Sigmoid colon (tissue), 7 donors: ENCODE measurements at places on chromosomes 11 and 22. TPM values are rescaled to one million over a fixed set of nuclear protein-coding genes. Genes with fewer than 3 reads are reported as not detected.
A peak's percentile ranks its signal among the peaks of the same experiment; 100 is the strongest.

The HBB gene
- 7.7 TPM for total RNA-seq

The CEND1 gene
- 2.2 TPM for total RNA-seq

The RGL4 gene
- total RNA-seq, result not detected

The CLDN5 gene
- 129 TPM for total RNA-seq

The FXYD2 gene
- 4.8 TPM for total RNA-seq

The IFITM1 gene
- 93.7 TPM for total RNA-seq

The TEX12 gene
- total RNA-seq, result 0.68 TPM

DNA sequence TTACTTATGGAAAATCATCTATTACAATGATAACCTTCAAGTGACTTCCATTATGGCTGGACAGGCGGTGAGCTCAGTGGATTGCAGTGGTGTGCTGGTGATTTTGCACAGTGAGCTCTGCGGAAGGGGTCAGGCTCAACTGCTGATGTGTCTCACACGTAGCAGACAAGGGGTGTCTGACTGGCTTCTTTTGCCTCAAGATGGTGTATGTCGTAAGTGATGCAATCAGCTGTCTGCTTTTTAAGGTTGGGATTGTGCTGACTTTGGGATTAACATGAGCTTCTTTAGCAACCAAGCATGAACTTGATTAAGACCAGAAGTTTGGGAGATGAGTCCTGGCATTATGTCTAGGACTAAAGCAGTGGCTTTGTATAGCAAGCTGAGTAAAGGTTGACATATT is 49.5 kb downstream of the POLD3 start:
- H3K4me3 ChIP-seq, result no peak overlapping the region
- peaks cover 14% of the 10 kb centered on the region for H3K36me3 ChIP-seq
- H3K4me1 ChIP-seq, result peaks cover 60% of the 10 kb centered on the region
- H3K27ac ChIP-seq, result peak overlapping the region; percentile 85
- DNase-seq, result no peak

GRCh38 chr11:18361154-18361553 is 33.2 kb upstream of the LDHA start:
- peaks cover 21% of the 10 kb centered on the region for H3K36me3 ChIP-seq
- DNase-seq, result no peak
- H3K27ac ChIP-seq, result no peak overlapping the region
- H3K4me1 ChIP-seq, result no peaks in the 10 kb centered on the region

DNA sequence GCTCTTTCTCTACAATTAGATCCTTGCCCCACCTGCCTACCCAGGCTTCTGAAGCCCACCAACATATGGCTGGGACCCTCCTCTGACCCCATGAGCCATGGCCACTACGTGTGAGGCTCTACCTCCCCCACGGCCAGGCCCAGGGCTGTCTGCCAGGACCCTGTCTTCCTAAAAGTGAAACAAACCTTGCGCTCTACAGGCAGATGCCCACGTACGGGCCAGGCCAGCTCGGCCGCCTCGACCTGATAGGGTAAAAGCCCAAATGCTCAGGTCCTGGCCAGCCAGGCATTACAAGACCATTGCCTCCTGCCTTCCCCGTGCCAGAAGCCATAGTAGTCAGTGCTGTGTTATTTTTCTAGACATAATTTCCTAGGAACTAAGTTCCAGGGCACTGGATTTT is 1496.4 kb downstream of the BRD1 start:
- no peaks in the 10 kb centered on the region for H3K36me3 ChIP-seq
- H3K4me3 ChIP-seq, result no peak overlapping the region

DNA sequence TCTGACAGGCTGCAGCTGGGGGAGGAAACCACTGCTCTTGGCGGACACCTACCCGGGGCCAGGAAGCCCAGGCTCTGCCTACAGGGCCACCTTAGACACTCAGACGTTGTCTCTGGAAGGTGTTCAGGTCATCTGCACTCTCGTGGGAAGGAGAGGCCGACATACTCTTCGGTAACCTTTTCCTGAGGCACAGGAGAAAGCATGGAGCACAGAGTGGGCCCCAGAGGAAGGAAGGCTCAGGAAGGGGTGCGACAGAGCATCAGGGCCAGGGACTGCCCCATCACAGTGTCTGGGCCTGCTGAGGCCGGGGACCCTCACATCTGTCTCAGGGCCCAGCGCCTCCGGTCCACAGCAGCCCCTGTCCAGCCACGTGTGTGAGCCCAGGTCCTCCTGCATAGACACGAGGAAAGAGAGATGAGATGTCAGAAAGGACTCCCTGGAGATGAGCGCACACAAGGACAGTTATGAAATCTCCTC is 18.2 kb upstream of the TUB start:
- H3K4me3 ChIP-seq, result no peak overlapping the region
- H3K27me3 ChIP-seq, result no peaks in the 10 kb centered on the region
- peak overlapping the region; percentile 83 for H3K27ac ChIP-seq
- no peaks in the 10 kb centered on the region for H3K36me3 ChIP-seq
- no peak for DNase-seq

DNA sequence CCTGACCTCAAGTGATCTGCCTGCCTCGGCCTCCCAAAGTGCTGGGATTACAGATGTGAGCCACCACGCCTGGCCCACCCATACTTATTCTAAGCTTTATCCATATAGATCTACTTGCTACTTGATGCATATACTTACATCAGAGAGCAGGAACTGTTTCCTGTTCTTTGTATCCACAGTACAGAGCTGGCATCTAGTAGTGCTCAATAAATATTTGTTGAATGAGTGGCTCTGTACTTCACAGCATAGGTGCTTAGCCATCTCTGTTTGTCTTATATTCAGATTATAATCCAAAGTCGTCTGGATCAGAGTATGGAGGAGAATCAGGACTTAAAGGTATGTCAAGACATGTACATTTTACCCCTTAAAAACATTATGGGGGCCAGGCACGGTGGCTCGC is 38.6 kb upstream of the DLAT start:
- H3K27me3 ChIP-seq, result no peaks in the 10 kb centered on the region
- no peak for DNase-seq
- peak overlapping the region; percentile 78 for H3K27ac ChIP-seq
- H3K36me3 ChIP-seq, result peaks cover 20% of the 10 kb centered on the region
- peaks cover 50% of the 10 kb centered on the region for H3K4me1 ChIP-seq

GRCh38 chr11:130798280-130798679 is 118.0 kb downstream of the SNX19 start:
- DNase-seq, result no peak
- H3K4me3 ChIP-seq, result no peak overlapping the region
- H3K27me3 ChIP-seq, result no peaks in the 10 kb centered on the region

GRCh38 chr11:9461760-9462134 is 935 bp downstream of the ZNF143 start:
- peak overlapping the region; percentile 100 for H3K27ac ChIP-seq
- H3K36me3 ChIP-seq, result no peaks in the 10 kb centered on the region
- peaks cover 27% of the 10 kb centered on the region for H3K4me1 ChIP-seq
- no peaks in the 10 kb centered on the region for H3K27me3 ChIP-seq
- peak overlapping the region; percentile 95 for H3K4me3 ChIP-seq

- no peak for DNase-seq
- H3K4me1 ChIP-seq, result no peaks in the 10 kb centered on the region
- no peaks in the 10 kb centered on the region for H3K27me3 ChIP-seq
- no peak overlapping the region for H3K4me3 ChIP-seq
- no peaks in the 10 kb centered on the region for H3K36me3 ChIP-seq
- no peak overlapping the region for H3K27ac ChIP-seq
These were observed 273.8 kb upstream of the ZC3H12C start for GRCh38 chr11:109819410-109819809.

DNA sequence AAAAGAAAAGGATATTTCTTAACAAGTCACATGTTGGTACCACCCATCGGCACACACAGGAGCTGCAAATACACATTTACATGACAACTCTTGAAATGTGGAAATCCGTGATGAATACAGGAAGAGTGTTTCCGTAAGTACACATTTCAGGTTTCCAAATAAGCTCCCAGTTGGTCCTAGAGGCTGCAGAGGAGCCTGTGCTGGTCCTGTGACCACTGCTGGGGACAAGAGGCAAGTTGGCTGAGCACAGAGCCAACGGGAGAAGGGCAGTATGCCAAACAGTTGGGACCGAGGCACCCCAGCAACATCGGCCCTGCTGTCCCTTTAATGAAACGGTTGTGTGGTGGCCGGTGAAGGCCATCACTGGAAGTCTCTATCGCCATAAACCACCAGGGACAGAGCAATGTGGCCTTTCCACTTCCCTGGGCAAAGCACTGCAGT is 38.5 kb upstream of the ARFGAP3 start:
- no peaks in the 10 kb centered on the region for H3K4me1 ChIP-seq
- H3K4me3 ChIP-seq, result no peak overlapping the region
- DNase-seq, result no peak
- H3K27ac ChIP-seq, result peak overlapping the region; percentile 30

DNA sequence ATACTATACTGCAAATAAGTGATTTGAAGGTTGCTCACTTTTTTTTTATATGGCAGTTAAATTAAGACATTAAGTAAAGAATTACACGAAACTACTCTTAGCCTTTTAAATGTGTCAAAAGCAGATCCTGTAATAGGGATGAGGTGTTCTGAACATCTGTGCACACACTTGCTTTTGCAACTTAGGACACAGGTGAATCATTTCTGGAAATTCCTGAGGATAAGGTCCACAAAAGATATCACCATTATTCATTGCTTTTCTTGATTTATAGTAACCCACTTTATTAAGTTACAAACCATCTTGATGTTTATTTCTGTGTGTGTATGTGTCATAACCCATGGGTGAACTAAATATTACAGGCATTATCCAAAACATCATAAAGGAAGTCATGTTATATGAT is 55.9 kb downstream of the SLC5A12 start:
- no peak overlapping the region for H3K4me3 ChIP-seq
- no peaks in the 10 kb centered on the region for H3K4me1 ChIP-seq
- H3K27me3 ChIP-seq, result no peaks in the 10 kb centered on the region
- DNase-seq, result no peak
- H3K27ac ChIP-seq, result no peak overlapping the region
- no peaks in the 10 kb centered on the region for H3K36me3 ChIP-seq

DNA sequence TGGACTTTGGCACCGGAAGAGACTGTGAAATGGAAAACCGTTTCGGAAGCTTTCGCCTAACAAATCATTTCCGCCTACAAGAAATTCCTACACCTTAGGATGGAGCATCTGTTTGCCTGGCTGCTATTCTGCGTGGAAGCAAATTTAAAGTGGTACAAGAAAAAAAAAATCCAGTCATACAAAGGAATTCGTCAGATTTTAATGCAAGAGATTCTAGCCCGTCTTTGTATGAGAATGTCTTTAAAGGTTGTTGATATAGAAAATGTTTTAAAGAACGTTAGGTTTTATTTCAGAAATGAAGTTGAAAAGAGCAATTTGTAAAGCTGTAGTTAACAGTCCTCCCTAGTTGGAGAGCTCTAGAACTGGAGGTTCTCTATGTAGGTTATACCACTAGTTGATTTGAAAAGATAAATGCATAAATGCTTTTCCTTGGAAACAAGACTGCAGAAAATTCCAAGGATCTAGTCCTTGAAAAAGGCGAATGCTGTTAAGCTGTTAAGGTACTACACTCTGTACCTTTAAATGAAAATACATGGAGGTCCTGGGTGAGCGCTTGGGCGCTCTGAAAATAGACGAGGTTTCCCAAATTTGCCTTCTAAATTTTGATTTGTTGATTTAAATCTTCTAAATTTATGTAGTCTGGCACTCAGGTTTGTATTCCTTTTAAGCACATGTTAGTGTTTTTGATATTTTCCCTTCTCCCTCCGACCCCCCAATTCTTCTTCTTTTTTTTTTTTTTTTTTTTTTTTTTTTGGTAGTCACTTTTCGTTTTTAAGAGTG is 2.4 kb downstream of the NCR3LG1 start:
- peak overlapping the region; percentile 87 for H3K27ac ChIP-seq
- H3K4me3 ChIP-seq, result peak overlapping the region; percentile 77
- no peaks in the 10 kb centered on the region for H3K36me3 ChIP-seq
- no peaks in the 10 kb centered on the region for H3K4me1 ChIP-seq

GRCh38 chr11:17543041-17543440 is 1.2 kb downstream of the USH1C start:
- no peaks in the 10 kb centered on the region for H3K27me3 ChIP-seq
- no peak for DNase-seq
- H3K36me3 ChIP-seq, result no peaks in the 10 kb centered on the region

DNA sequence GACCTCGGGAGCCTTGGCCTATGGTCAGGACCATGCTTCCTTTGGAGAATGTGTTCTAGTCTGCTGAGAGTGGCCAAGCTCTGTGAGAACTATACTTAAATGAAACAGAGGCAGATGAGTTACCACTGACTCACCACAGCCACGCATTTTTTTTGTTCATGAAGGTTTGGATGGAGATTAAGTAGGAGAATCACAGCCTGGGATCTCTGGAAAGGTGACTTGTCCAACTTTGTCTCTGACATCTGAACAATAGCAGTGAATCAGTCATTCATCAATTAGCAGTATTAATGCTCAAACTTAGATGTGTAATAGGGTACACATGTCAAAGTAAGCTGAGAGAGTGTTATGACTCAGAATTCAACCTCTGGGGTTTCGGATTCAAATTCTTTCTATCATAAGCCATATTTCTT is 100.7 kb upstream of the ANO3 start:
- H3K27me3 ChIP-seq, result no peaks in the 10 kb centered on the region
- H3K36me3 ChIP-seq, result no peaks in the 10 kb centered on the region
- no peaks in the 10 kb centered on the region for H3K4me1 ChIP-seq
- DNase-seq, result no peak

- no peaks in the 10 kb centered on the region for H3K36me3 ChIP-seq
- H3K27ac ChIP-seq, result no peak overlapping the region
- no peaks in the 10 kb centered on the region for H3K27me3 ChIP-seq
- H3K4me1 ChIP-seq, result no peaks in the 10 kb centered on the region
These were observed 208.1 kb downstream of the TBC1D22A start for GRCh38 chr22:46970411-46971098.

DNA sequence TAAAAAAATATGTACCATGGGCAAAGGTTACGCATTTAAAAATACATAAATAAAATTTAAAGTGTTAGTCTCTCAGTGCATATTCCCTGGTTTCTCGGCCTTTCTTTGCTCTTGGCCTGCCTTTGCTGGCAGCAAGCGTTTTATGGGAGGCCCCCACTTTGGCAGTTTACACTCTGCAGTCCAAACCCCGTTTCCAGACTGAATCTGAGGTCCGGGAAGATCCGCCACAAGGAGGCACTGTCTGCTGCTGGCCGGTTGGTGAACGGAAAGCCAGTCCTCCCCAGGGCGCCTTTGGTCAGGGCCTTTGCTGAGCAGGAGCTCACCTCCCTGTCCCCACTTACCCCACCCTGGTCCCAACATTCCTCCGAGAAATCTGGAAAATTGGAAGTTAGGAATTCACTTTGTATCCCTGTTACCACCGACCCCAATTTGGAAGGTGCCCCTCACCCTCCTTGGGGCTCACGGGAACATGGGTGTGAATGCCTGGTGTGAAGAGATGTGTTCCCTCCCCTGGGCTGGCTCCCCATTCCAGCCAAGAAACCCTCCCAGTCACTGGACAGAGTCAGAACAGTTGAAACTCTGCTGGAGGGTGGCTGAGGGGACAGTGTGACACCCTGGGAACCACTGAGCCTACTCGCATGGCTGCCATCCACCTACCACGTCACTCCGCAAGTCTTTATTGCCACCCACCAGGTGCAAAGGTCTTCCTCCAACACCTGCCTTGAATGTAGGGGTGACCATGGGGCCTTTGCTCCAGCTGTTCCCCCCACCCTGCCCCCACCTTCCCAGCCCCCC is 9.4 kb upstream of the SF1 start:
- H3K36me3 ChIP-seq, result no peaks in the 10 kb centered on the region
- DNase-seq, result peak; percentile 83
- H3K27ac ChIP-seq, result no peak overlapping the region
- no peak overlapping the region for H3K4me3 ChIP-seq
